ENCODE measurements at places on chromosomes 6 and 20.

- DNase-seq = no peak
Measured at GRCh38 chr6:34547701-34548644, 8.2 kb downstream of the SPDEF start.

DNA sequence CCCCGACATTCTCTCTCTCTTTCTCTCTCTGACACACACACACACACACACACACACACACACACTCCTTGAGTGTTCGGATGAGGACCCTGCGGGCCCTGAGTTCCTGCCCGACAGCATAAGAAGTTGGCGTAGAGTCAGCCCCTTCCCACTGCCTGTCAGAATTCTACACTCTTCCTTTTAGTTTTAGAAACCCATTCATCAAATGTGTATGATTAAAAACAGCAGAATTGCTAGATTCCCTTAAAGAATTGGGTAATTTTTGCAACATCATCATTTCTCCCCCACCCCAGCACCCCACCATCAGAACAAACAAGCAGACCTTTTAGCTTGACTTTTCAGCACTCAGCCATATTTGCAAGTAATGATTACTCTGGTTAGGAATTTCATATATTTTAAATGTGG, 322.8 kb downstream of the FARS2 start:
- no peak for DNase-seq

- DNase-seq = peak; percentile 79
Measured at GRCh38 chr6:24431045-24431451, 28.3 kb downstream of the MRS2 start.

DNA sequence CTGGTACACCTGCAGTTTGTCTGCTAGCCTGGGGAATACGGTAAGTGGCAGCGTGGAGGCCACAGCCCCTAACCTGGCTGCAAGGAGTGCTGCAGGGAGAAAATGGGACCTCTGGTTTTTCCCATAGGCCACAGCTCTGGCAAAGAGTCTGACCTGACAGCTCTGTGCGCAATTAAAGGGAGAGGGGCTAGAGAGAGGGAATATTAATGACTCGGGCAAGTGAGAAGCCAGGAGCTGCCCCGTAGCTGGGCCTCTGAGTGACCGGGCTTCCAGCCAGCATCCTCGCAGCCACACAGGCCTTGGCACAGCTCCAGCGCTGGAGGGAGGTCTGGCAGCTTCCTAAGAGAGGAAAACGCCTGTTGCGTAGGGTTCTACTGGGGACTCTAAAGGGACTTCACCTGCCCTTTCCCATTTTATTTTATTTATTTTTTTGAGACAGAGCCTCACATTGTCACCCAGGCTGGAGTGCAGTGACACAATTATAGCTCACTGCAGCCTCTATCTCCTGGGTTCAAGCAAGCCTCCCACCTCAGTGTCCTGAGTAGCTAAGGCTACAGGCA, 18.2 kb upstream of the OCSTAMP start:
- DNase-seq = peak; percentile 28

DNA sequence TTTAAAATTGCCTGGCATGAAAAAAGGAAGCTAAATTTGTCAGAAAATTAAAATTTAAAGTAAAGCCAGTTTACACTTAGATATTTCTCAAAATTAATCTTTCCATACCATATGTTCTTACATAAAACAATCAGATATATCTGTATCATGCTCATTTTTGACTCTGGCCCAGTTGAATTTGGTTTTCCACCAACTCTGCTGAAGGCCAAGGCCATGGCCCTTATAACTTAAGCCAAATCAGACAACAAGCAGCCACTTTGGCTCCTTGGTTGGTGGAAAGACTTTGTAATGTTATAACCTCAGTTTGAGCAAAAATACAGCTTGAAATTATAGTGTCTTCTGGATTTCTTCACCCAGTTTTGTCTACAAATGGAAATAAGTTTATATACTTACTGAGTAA, 97.3 kb downstream of the CENPW start:
- no peak for DNase-seq

DNA sequence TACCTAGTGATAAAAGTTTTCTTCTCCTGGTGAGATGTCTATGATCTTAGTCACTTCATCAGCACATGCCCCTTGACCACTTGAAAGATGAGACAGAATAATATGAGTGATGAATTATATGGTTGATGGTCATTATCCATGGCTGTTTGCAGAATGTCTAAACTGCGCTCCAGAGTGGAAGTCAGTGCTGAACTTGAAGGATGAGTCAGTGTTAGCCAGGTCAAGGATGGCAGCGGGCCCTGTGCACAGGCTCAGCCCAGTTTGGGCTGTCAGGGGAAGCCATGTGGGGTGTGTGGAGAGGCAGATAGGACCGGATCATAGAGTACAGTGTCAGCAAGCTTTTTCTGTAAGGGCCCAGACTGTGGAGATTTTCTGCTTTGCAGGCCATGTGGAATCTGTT, 67.2 kb upstream of the KIF25 start:
- DNase-seq = no peak

GRCh38 chr6:138944412-138944811, 43.6 kb downstream of the REPS1 start:
- DNase-seq = no peak

GRCh38 chr6:124901084-124901483, 61.2 kb upstream of the RNF217 start:
- DNase-seq = no peak

DNA sequence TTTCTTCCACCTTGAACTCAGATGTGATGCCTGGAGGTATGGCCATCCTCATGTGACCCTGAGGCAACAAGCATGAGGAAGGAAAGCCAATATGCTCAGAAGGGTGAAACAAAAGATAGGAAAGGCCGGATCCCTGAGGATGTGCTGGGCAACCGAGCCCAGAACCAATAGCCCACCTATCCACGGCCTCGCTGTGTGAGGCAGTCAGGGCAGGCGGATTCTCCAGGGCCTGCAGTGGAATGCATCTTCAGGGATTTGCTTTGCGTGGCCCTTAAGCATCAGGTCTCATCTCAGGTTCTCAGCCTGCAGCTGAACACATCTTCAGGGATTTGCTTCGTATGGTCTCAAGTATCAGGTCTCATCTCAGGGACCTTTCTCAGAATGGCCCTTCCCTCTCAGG, 139.8 kb downstream of the ANKRD60 start:
- no peak for DNase-seq

DNA sequence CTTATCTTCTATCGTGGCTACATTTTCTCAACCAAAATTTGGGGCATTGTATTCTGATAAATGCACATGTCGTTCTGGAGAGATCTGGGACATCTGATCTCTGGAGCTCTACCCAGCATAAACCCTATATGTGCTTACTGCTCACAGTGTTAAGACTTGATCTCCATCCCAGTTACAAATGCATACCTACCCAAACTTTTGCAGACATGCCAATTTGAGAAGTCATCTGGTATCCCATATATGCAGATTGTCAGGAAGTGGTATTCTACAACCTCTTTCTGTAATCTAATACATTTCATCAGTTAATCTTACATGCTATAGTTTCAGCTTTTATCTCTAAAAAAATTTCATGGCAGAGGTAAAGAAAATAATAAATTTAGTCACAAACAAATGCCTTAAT, 11.2 kb downstream of the BAG2 start:
- DNase-seq = no peak

DNA sequence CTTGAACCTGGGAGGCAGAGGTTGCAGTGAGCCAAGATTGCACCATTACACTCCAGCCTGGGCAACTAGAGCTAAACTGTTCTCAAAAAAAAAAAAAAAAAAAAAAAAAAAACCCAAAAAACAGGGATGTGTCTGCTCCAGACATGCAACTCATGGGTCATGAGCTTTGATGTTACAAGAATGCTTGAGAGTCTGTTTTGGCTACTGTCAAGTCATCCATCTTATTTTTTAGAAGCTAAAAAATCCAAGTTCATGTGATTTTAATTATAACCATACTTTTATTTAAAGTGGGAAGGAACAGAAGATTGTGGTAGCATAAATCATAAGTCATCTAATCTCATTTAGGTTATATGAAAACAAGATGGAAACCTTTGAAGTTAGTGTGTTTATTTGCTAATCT, 120.6 kb downstream of the PDE7B start:
- no peak for DNase-seq
